NCI-H2081 treated with DMSO at 0.1 percent for 48 hours (cell line): ENCODE measurements at places on chromosomes 2 and 18.
A peak's percentile ranks its signal among the peaks of the same experiment; 100 is the strongest.

GRCh38 chr18:25786758-25787157, 303.7 kb downstream of the SS18 start:
- DNase-seq: no peak

- no peak for DNase-seq
Measured at GRCh38 chr2:18412980-18413675, 147.3 kb downstream of the RDH14 start.

DNA sequence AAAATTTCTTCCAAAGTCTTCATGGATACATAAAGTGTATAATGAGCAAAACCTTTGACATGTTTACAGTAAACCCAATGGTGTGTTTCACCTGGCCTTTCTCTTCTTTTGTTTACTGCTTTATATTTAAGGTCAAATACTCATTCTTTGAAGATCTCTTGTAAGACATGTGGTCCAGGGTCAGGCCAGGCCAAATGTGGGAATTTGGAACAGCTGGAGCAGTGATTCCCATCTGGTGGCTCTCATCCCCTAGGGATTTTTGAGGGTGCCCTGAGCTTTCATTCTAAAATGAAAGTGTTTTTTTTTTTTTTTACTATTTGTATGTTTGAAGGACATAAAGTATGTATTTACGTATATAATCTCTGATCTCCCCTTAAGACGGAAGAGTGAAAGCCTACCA, 13.8 kb upstream of the MGAT5 start:
- DNase-seq: no peak

- no peak for DNase-seq
Measured at GRCh38 chr2:120910956-120911951, 175.6 kb downstream of the GLI2 start.

GRCh38 chr2:46984642-46985476, 69.3 kb upstream of the MCFD2 start:
- DNase-seq: no peak

DNA sequence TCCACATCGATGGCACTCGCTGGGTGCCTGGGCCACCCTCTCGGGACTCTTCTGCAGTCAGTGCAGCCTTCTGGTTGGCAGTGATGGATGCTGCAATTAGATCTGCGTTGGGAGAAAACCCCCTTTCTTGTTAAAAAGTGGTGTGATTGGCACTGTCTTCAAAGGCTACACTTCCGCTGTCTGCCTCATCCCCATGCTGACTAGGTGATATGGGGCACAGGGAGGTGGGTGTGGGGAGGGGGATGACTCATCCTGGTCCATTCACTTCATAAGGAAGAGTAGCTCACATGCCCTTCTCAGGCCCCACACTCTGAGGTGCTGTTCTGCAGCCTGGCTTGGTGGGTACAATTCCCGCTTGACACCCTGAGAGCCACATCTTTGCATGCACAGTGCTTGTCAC, 77.4 kb downstream of the THNSL2 start:
- no peak for DNase-seq

DNA sequence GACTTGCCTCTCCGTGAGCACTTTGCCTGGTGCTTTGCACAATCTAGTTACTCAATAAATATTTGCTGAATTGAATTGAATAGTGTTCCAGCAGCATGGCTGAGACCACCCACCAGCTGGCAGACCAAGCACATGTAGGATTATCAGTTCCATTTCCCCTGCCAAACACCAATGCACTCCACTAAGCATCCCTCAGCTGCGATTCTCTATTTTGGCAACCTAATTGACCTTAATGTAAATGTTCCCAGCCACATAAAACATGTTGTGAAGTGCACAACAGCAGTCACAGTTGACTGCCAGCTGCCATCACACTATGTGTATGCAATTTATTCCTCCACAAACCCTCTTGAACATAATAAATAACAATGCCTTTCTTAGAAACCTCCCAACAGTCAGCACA, 1879.4 kb upstream of the PIK3C3 start:
- DNase-seq: no peak

DNA sequence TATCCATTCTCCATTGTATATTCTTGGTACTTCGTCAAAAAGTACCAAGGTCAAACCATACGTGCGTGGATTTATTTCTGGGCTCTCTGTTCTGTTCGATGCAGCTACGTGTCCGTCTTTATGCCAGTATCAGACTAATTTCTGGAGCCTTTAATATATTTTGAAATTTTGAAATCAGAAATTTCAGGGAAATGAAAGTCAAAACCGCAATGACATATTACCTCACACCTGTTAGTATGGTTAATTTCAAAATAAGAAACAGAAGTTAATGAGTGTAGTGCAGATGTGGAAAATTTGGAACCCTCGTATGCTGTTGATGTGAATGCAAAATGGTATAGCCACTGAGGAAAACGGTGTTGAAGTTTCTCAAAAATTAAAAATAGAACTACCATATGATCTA, 156.1 kb upstream of the TRIB2 start:
- DNase-seq: no peak

GRCh38 chr2:10132043-10132575, 9.6 kb downstream of the RRM2 start:
- no peak for DNase-seq

DNA sequence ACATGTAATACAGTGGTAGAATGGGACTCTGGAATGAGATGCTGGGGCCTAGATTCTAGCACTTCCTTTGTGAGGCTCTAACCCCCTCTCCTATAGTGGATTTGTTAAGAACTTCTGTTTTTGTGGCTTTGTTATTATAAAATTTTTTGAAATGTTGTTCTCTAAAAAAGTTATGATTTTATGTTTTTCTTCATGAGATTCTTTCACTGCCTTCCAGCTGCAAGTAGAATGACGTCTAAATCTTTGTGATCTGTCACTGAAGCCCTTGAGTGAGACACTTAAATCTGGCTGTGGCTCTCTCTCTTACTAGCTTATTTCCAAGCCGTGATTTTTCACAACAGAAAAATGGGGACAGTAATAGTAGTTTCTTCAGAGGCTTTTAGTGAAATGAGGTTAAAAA, 1.6 kb downstream of the CASP8 start:
- DNase-seq: no peak

- DNase-seq: no peak
Measured at GRCh38 chr2:99977966-99978365, 164.4 kb downstream of the AFF3 start.

GRCh38 chr18:72122103-72122502, 422.0 kb downstream of the CBLN2 start:
- DNase-seq: peak; percentile 20

DNA sequence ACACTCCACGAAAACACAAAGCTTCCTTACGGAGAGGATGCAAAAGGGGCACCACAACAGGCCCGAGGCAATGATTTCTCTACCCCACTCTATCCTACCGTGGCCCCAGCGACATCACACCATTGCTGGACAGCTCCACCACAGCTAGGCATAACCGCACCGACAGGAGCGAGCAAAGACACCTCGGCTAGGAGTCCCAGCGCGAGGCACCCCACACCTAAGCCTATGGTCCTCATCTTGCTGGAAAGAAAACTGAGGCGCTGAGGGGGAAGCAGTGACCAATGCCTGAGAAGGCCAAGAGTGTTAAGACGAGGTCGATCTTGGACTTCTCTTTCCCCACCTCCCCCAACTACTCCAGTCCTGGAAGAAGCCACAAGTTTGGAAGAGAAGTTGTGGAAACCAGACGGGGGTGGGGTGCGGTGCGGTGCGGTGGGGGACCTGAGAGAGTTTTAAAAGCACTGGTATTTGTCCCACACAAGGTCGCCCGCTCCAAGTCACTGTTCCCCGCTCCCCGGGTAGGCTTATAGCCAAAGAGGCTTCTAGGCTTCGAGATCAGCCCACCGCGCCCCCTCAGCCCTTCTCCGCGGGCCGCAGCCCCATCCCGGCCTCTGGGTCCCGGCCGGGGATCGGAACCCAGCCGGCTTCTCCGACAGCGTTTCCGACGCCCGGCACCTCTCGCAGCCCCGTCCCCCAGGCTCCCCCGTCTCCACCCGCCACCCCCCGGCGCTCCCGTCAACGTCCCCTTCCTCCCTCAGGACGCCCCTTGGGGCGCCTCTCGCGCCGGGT, 766 bp downstream of the PDE6D start:
- no peak for DNase-seq

- no peak for DNase-seq
Measured at GRCh38 chr2:114442510-114442909, at the start of gene DPP10. DPP10 (plus strand) TSS chr2:114442641.

GRCh38 chr2:155980941-155981560, 351.5 kb downstream of the NR4A2 start:
- no peak for DNase-seq

DNA sequence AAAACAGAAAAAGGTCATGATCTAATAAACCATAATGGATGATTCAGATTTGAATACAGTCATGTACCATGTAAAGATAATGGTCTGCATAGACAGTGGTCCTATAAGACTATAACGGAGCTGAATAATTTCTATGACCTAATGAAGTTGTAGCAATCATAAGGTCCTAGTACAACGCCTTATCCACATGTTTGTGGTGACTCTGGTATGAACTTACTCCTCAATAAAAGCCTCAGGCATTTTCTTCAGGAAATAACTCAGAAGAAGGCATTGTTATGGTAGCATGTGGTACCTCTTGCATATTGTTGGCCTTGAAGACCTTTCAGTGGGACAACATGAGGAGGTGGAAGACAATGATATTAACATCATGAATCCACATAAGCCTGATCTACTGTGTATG, 883.3 kb downstream of the CNTNAP5 start:
- no peak for DNase-seq

- no peak for DNase-seq
Measured at GRCh38 chr2:2765839-2766495, 434.9 kb upstream of the MYT1L start.
